ENCODE measurements at places on chromosomes 12 and 14.

GRCh38 chr12:101982307-101982706, 79.5 kb downstream of the WASHC3 start:
- DNase-seq: no peak

DNA sequence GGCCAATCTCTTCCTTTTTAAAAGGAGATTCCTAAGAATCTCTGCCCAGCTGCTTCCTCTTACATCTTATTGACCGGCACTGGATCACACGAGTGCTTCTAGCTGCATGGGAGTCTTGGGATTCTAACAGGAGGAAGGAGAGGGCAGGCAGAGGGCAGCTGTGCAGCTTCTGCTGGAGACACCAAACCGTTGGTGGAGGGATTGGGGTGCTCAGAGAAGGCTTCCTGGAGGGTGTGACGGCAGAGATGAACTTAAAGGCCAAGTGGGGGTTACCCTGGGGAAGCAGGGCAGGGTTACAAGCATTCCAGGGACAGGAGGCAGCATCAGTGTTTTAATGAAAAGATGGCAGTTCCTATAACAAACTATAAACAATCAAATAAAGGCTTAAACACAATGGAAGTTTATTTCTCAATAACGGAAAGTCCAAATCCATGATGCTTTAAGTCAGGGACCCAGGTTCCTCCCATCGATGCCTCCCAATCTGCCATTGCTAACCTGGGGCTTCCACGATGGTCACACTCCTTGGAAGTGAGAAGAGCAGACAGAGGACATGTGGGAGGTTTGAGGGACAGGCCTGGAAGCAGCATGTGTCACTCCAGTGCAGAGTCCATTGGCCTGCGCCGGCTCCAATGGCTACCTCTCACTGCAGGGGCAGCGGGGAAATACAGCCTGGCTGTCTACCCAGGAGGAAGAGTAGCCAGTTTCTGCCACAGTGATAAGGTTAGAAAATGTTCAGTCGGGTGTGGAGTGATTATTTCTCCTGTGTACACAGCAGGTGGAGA, 53.1 kb upstream of the DDX11 start:
- no peak for DNase-seq

DNA sequence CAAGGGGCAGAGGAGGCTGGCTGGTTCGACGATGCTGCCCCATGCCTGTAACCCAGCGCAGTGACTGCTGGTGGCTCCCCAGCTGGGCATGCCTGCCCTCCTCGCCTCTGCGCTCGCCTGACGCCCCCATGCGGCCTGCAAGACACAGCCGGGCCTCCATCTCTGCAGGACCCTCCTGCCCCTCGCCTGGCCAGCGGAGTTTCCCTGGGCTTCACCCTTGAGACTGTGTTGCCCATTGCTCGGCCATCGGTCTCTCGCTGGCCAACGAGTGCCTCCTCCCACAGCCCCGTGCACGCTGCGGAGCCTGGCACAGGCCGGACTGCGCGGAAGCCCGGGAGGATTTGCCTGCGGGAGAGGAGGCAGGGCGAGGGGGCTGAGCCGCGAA, 17.6 kb downstream of the ASPG start:
- DNase-seq: no peak

DNA sequence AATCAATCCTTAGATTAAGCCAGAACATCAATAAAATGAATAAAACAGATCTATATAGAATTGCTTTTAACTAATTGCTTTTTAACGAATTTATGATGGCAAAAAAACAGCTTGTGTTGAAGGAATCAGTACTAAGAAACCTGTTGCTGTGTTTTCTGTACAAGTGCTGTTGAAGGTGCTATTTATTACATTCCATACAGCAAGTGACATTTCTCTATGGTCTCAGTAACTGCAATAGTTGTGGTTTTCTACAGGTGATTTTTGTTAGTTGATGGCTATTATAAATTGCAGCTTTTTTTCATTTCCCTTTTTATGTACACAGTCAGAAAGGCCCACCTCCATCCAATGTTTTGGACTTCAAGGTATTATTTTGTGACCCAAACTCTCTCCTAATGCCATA, 56.6 kb downstream of the SLC2A13 start:
- no peak for DNase-seq

DNA sequence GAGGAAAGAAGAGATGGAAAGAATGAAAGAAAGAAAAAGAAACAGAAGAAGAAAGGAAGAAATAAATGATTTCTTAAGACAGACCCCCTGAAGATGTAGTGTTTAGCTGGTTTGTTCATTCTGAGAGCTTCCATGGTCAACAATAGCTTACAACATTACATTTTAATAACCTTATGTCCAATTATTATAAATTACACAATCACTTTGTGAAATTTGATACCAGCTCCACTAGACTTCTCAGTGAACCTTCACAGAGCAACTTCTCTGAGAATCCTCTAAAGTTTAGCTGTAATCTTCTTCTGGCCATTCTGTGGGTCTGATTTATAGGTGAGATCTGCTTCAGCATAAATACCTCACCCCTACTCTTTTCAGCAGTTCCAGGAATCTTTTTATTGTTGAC, 27.9 kb downstream of the SIX1 start:
- no peak for DNase-seq

GRCh38 chr12:113089839-113090238, 33.3 kb downstream of the DTX1 start:
- DNase-seq: no peak

GRCh38 chr12:130813949-130814348, 25.1 kb downstream of the STX2 start:
- DNase-seq: no peak

- DNase-seq: no peak
These were observed 77.4 kb downstream of the ST8SIA1 start for GRCh38 chr12:22257100-22257499.

GRCh38 chr12:87092421-87092820, 836.2 kb upstream of the MGAT4C start:
- no peak for DNase-seq

DNA sequence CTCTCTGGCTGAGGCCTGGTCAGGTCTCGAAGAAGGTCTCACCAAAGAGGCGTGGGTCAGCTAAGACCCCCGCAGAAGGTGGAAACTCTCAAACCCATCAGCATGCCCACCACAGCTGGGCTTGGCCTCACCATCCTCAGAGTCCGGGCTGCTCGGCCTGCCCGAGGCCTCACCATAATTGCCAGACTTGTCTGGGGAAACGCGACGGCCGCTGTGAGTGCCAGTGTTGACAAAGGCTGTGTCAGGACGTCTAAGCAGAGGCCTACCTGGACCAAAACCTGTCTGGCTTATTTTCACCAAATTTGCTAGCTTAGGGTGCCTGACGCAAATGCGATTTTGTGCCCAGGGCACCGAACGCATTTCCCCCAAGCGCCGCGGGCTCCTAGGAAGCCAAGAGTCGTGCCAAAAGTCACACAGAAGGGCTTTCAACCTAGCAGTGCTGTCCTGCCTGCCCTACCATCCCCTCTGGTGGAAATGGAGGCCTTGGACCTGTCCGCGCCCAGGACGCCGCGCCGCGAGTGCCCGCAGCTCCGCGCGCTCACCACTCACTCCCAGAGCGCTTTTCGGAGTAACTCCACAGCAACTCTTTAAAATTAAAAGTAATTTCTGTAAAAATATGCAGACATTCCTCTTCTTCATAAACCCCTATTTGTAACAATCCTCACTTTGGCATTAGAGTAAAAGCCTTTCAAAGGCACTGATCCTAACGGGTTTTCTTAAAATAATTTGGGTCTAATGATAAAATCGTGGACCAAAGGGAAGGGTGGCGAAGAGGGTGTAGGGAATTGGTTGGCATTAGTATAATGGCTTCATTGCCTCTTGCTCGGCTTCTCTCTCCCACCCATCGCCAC, 1.2 kb upstream of the ALX1 start:
- DNase-seq: no peak

- no peak for DNase-seq
These were observed 14.8 kb upstream of the SERPINA12 start for GRCh38 chr14:94524093-94524492.

- DNase-seq: no peak
These were observed 76.9 kb upstream of the SFSWAP start for GRCh38 chr12:131634037-131634436.

All from activated CD4-positive, alpha-beta T cell treated with anti-CD3 and anti-CD28 coated beads, Interleukin-2, amount 50 U/mL, for 1 hour (primary cell).